T-helper 17 cell (primary cell): ENCODE measurements at places on chromosomes 13 and 19. TPM values are rescaled to one million over a fixed set of nuclear protein-coding genes. Genes with fewer than 3 reads are reported as not detected.

DNA sequence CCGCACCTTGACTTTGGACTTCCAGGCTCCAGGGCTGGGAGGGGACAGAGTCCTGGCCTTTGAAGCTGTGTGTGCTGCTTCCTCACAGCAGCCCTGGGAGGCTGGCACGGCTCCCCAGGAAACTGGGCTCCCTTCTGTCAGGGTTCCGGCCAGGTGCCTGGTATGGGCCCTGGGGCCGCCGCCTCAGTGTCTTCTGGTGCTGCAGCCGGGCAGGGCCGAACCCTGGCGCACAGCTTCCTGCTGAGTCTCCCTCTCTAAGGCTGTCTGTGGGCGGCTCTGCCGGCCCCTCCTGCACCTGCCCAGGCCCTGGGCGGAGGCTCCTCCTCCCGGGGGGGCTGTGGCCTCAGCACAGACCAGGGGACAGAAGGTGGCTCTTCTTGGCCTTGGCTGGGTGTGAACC lies 32.4 kb downstream of the GPX4 start:
- DNase-seq: no peak

ZNF682 gene
- 9.4 TPM for total RNA-seq

- DNase-seq: no peak
These were observed 1.5 kb upstream of the GRWD1 start for GRCh38 chr19:48444129-48444935.

FPR1 gene
- 0.70 TPM for total RNA-seq

GRCh38 chr13:106372199-106373155 lies 163.0 kb downstream of the EFNB2 start:
- no peak for DNase-seq

MYO1F gene
- 270 TPM for total RNA-seq
